Fibroblast of the aortic adventitia (primary cell): ENCODE measurements at places on chromosomes 4 and X. TPM values are rescaled to one million over a fixed set of nuclear protein-coding genes. Genes with fewer than 3 reads are reported as not detected.

RBM10 gene
- 22.7 and 37.9 TPM in 2 replicates for total RNA-seq

DNA sequence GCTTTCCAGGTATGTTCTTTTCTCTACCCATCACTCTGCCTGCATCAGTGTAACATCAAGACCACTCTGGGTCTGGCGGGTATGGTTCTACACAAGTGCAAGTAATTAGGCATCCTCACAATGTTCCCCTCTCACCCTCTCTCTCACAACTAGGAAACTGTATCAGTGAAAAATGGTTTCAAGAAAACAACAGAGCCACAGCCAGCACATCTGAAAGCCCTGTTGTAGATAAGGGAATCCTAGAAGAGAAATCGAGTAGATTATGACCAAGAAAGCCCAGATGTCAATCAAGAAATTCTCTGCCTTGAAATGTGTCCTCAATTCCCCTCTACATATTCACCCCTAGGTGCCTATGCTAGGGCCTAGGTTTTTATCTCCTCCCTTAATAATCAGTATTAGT lies 281.3 kb upstream of the ANKRD50 start:
- DNase-seq: no peak

SNCA gene
- total RNA-seq: 2.3 TPM in 1 of 2 replicates, not detected in the other

GRCh38 chr4:22246847-22247246 lies 269.0 kb downstream of the ADGRA3 start:
- DNase-seq: peak; percentile 11

- no peak for DNase-seq
Measured at GRCh38 chrX:8366481-8366880, 98.1 kb upstream of the VCX3B start.
